Naive thymus-derived CD4-positive, alpha-beta T cell (primary cell): ENCODE measurements at places on chromosomes 2 and 18.

DNA sequence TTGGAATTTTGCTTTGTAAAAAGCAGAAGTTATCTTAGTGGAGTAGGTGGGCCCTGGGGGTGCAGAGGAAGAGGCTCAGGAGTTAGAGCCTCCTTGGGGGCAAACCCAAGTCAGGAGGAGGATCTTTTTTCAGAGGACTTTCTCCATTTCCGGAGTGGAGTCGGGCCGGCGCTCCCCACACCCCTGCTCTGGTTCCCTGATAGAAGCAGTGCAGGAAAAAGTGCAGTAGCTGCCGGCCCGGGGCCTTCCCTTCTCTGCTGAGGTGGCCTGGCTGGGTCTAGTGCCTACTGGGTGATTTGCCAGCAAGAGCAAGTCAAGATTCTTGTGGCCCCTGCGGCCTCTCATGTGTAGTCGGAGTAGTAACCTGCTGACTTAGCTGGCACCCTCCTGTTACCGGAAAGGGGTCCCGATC, 124.2 kb upstream of the HS6ST1 start:
- DNase-seq: no peak

DNA sequence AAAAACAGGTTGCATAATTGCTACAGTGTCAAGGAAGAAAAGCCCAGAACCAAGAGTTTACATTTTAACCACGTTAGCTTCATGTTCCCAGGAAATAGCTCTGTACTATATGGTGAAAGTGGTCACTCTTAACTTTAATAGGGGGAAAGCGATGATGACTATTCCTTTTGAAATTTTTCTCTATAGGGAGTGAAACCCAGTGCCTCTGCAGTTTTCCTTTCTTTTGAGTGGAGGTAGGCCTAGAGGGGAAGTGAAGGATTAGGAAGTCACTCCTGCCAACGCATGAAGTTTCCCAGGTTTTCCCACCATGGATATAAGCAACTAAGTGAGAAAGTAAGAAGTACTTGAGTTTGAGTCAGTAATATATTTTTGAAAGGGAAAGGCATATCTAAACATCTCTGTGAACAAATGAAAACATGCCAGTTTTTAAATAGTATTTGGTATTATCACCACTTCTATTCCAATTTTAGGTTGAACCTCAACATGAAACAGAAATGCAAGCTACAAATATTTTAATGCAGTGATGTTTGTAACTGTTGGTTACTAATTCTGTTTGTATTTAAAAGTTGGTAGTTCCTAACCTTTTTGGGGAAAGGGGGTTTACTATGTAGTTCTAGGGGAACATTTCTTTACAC, 91.9 kb downstream of the VRK2 start:
- DNase-seq: no peak

- DNase-seq: peak; percentile 92
Observed at GRCh38 chr2:43218702-43219382, 7.6 kb downstream of the ZFP36L2 start.

DNA sequence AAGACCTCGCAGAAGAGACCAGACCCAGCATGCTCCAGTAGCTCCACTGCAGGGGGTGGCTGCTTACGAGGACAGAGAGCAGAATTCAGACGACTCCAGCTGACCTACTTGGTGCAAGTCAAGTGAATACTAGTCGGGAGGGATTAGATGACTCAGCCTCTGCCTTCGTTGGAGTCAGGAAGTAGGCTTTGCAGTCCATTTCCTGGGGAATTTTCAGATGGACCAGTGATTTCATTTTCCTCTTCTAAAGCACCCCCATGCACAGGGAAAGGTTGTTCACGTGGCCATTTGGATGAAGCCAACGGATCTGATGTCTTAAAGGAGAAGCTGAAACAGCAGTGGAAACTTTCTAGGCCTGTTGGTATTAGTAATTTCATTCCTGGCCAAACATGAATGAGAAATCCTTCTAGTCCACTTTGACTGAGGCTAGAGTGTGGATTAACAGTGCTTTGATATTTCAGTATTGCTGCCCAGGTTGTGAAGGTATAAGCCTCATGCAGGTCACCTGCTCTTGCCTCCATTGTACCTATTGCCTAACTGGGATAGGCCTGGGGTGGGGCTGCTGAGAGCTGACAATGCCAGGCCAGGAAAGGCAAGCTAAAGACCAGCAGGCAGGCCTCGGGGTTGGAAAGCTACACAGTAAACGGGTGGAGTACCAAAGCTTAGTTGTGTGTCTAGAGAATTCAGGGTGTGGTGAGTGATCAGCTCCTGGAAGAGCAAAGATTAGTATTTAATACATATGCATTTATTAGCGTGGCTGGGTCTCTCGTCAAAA, 117.6 kb upstream of the FOSL2 start:
- DNase-seq: no peak

DNA sequence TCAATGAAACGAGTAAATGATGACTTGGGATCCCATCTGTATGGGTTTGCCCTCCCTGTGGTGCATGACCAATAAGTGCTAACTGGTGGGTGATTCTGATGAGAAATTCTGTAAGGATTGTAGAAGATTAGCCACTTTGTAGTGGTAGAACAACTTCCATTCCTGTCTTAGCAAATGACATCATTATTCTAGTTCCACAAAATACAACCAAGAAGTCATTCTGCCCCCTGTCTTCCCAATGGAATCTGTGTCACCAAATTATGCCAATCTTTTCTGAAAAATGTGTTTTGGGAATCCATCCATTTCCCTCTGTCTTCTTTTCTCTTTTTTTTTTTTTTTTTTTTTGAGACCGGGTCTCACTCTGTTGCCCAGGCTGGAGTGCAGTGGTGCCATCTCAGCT, 48.4 kb downstream of the SLC38A11 start:
- DNase-seq: no peak

DNA sequence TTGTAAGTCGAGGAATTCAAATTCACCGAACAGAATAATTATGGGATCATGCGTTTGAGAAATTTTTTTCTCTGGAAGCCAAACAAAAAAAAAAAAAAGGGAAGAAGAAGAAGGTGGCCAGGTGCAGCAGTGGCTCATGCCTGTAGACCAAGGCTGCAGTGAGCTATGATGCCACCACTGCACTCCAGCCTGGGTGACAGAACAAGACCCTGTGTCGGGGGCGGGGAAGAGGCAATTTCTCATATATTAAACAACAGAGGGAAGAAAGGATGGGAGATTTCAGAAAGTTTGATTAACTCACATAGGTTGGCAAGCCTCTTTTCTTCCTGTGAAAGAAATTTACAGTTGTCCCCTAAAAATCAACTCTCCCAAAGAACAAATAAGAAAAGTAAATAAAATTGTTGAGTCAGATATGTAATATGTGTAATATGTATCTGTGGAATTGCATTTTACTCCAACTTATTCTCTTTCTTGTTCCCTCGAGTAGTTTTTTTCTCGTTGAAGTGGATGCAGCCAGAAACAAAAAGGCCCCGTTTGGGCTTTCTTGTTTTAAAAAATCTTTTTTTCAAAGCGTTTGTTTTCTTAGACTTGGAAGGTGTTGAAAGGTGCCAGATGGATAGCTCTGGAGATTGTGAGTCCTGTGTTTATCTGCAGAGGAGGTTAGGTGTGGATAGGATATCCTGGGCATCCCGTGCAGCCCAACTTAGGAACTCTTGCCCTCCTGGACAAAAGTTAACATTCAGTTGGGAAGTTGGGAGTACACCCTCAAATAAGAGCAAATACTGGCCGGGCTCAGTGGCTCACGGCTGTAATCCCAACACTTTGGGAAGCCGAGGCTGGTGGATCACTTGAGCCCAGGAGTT, 25.4 kb upstream of the FMNL2 start:
- no peak for DNase-seq
